AG08396 (cell line): ENCODE measurements at places on chromosomes 6 and 20.
A peak's percentile ranks its signal among the peaks of the same experiment; 100 is the strongest.

DNA sequence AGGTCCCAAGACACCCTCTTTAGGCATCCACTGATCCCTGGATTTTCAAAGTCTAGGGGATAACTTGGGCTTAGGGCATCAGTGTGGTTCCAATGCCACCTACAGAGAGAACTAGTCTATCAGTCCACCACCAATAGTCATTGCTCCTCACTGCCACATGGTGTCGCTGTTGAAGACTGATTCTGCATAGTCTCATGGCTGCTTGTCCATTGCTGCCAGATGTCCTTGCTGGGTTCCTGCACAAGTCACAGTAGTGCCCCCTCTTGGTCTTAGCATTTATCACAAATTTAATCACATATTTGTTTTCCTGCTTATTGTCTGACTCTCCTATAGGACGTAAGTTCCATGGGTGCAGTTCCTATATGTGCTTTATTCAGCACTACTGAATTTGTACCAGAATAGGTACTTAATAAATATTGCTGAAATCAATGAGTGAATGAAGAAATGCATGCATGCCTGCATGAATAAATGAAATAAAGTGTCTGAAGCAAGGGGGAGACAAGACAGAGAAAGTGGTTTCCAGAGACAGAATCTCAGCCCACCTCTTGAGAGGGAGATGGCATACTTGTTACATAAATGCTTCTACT lies 45.9 kb upstream of the RALY start:
- DNase-seq, result peak; percentile 21

GRCh38 chr6:71582820-71583219 lies 294.2 kb downstream of the OGFRL1 start:
- no peak for DNase-seq

DNA sequence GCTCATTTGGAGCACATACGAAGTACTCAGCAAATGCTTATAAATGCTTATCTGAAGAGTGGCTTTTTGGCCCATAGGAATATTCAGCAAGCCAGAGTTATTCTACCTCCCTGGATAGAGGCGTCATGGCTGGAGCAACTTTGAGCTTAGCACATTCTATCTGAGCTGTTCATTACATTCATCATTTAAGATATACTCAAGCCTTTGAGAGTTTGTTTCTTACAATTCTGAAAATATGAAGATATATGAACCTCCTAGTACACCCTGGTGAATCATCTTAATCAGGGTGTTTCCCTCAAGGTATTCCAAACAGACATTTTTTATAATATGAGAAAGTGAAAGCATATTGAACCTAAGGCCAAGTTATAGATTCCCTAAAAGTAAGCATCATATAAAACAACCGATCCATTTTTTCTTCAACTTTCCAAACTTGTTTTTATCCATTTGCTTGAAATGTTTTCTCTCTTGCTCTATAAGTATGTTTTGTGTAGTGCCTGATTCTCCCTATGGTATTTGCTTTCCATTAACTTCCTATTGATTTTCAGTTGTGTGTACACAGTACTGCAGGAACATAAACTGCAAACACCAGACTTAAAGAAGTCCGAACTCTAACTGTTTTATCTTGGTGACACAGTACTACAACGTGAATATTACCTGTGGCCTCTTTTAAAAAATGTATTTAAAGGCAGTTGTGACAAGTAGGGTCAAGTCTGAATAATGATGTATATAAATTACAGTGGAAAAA lies 139.7 kb upstream of the PTPRK start:
- DNase-seq, result no peak

DNA sequence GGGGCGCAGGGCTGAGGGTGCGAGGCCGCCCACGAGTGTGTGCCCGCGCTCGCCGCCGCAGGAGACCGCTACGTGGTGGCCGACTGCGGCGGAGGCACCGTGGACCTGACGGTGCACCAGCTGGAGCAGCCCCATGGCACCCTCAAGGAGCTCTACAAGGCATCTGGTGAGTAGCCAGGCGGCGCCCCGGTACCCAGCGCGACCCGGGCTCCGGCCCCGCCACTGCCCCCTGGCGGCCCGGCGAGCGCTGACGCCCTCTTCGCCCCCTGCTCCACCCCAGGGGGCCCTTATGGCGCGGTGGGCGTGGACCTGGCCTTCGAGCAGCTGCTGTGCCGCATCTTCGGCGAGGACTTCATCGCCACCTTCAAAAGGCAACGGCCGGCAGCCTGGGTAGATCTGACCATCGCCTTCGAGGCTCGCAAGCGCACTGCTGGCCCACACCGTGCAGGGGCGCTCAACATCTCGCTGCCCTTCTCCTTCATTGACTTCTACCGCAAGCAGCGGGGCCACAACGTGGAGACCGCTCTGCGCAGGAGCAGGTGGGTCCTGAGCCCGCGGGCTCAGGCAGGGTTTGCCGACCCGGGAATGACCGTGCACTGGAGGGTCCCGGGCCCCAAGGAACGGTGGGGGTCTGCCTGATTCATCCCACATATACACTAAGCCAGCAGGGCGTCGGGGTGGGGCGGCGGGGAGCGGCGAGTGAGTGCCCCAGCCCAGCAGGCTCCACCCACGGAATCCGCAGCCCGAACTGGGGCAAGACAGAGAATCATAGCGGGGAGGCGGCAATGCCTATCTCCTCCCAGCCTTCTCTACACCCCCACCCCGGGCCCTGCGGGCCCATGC lies 17.4 kb downstream of the HSPA12B start:
- DNase-seq, result peak; percentile 69
